ENCODE measurements at places on chromosomes 11 and 22.

GRCh38 chr22:30919973-30920372 is 48.6 kb downstream of the MORC2 start:
- DNase-seq = no peak

- DNase-seq = no peak
These were observed 435 bp upstream of the TAF6L start for GRCh38 chr11:62770778-62771143.

GRCh38 chr11:117042689-117043088 is 55.5 kb downstream of the SIK3 start:
- no peak for DNase-seq

GRCh38 chr11:69921128-69922014 is 102.2 kb upstream of the FGF3 start:
- no peak for DNase-seq

DNA sequence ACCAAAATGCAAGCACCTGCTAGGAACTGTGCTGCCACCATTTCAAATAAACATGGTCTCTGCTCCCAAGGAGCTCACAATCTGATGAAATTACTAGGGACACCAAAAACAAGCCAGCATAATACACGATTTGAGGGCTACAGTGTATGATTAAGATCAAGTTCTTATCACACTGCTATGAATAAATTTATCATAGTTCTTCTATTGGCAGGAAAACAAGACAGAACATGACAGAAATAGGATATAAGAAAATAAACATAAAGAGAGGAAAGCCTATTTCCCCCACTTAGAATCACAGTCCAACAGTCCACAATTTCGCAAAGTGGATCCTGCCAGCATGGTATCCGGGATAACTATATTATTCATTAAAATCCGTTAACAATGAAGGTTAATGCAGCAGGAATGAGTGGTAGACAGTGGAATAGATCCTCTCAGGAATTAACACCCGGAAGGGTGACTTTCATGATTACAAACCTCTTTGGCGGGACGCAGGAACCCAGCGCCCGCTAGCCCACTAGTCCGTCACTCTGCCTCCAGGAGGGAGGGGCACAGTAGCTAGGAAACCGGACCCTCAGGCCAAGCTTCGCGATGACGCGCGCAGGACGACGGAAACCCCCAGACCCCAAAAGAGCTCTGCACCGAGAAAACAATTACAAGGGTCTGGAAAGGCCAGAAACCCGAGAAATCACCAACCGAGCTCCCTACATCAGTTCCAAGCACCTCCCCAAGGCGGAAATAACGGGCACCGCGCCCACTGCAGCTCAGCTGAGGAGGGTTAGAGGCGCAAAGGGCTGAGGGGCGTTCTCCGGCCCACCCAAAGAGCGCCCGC is 607 bp downstream of the CCDC82 start:
- no peak for DNase-seq

DNA sequence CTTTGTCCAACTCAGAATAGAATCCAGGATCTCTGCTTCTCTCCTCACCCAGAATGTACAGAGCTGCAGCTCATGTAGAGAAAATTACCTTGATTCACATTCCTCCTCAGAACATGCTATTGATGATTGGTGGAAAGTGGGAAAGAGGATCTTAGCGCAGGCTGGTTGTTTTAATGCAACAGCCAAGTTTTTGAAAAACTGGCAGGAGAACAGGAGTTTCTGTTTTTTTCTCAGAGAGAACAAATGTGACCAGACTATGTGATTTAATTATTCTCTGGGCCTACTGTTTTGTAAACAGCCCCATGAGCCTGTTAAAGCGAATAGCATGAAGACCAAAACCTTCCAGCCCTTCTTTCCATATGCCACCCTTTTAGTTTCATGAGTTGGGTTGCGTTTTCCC is 19.1 kb upstream of the IL18BP start:
- DNase-seq = no peak

DNA sequence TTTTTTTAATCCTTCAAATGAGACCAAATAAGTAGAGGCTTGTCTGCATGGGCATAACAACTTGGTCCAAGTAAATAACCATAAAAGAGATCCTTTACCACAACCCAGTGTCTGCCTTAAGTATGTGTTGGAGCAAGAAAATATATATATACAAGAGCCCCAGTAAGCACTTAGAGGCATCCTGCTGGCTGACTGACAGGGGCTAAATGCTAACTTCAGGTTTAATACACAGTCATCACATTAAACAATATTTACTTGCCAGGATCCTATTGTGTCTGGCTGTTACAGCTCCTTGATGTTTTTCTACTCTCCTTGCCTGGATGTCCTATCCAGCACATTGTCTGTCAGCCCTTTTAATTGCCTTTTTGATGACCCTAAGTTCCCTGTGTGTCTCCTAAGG is 37.5 kb upstream of the MMP20 start:
- no peak for DNase-seq

GRCh38 chr22:18035751-18036150 is 11.4 kb upstream of the MICAL3 start:
- DNase-seq = no peak

GRCh38 chr22:47045691-47046410 is 283.4 kb downstream of the TBC1D22A start:
- DNase-seq = no peak

GRCh38 chr11:44860346-44860745 is 90.3 kb downstream of the TP53I11 start:
- DNase-seq = no peak

DNA sequence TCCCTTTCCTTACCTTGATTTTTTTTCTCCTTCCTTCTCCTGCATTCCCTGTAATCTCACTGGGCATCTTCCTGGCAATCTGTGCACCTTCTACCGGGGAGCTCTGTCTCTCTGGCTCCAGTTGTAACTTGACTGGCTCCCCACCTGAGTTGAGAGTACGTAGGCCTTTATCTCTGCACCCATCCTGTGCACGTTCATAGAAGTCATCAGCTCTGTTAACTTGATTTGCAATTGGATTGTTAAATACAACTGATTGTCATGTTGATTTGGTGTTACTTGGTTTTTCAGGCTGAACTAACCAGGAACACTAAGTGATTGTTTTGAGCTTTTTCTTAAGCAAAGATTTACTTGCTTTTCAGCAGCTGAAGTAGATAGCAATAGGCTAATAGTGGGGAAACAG is 11.8 kb downstream of the SWAP70 start:
- DNase-seq = no peak

GRCh38 chr11:4480577-4481239 is 1.7 kb upstream of the OR52K1 start:
- no peak for DNase-seq

- no peak for DNase-seq
These were observed 476.4 kb downstream of the INSC start for GRCh38 chr11:15591112-15591537.

Measured in omental fat pad (tissue), 4 donors.